Uterus (tissue), 4 donors: ENCODE measurements at places on chromosomes 2 and 18.

DNA sequence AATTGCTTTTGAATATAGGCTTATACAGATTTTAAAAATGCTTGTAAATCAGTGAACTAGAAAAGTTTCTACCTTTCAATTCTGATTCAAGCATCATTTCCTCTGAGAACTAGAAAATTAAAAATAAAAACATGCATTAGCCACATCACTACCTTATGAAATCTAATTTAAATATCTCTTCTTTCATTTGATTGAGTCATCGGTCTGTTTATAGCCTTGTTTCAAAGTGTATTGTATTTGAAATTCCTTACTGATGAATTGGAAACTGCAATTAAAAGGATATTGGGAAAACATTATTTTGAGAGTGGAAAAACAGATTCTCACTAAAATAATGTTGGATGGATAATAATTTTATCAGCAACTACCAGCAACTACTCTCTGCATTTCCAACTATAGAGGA is 717.7 kb upstream of the FAM98A start:
- no peak for DNase-seq

GRCh38 chr18:5895876-5896740 is 786 bp upstream of the TMEM200C start:
- DNase-seq, result peak; percentile 40

- no peak for DNase-seq
Measured at GRCh38 chr18:61703508-61703907, 189.3 kb downstream of the RNF152 start.

GRCh38 chr18:48134609-48135008 is 204.2 kb upstream of the SMAD2 start:
- DNase-seq, result no peak

DNA sequence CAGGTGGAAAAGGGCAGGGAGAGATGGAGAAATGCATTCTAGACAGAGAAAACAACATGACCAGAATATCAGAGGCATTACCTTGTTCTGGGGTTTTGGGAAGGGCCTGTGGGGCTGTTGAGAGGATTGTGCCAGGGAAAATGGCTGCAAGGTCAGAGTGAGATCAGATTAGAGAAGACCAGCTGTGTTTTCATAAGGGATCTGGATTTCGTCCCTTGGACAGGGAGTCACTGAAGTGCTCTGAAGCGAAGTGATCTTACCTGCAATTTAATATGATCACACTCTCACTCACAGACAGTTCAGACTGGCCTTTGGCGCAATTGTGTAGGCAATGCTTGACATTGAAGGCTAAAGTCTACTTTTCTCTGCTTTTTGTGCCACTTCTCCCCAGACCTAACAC is 20.3 kb upstream of the REG3G start:
- no peak for DNase-seq

DNA sequence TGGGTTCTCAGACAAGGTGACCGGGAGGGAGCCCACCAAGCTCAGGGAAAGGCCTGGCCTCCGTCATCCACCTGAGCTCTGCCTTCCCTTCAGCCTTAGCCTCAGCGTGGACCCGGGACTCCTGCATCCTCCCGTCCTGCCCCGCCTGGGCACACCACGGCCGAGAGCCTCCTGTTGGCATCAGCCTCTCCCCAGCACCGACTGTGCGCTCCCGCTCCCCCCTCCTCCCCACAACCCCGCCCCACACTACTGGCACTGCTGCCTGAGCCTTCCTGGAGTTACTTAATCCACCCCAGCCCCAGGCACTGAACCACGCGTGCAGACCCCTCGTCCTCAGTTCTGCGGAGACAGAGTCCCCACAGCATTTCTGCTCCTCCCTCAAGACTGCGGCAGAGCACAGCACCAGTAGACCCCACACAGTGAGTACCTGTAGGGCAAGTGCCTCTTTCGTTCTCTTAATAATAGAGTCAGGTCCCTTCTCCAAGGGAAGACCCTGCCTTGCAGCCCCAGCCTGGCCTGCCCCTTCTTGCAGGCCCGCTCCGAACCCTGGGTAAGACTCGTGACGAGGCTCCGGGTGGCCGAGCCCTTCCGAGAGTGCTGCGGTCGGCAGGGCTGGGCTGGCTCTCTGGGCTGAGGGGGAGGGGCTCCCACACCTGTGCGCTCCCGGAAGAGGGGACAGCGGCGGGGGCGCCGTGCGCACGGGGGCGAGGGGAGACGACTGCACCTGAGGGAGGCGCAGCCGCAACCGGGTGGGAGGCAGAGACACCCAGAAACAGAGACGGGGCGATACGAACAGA is at the start of gene AMER3:
Gene AMER3, plus strand, starts transcription at position 285 of the 797 bp plus-strand sequence. CDS start 6,533 bp downstream, outside the sequence.
- DNase-seq, result no peak

DNA sequence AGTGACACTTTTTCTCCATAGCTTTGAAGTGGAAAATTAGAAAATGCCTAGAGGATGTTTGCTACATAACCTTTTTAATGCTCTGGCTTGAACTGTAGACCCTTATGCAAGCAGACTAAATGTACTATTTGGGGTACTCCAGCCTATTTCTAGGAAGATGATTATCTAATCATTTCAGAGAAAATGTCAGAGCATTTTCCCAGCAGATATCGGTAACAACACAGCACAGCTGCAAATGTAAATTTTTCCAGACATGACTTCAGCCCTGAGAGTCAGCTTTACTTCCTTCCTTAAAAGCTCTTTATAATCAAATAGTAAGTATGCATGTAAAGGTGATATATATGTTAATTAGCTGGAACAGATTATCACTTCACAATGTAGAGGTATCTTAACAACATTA is 1647.1 kb downstream of the SUCLG1 start:
- no peak for DNase-seq

GRCh38 chr2:158291544-158292180 is 164.9 kb downstream of the CCDC148 start:
- no peak for DNase-seq

GRCh38 chr2:11998218-11998617 is 251.8 kb downstream of the LPIN1 start:
- no peak for DNase-seq

- no peak for DNase-seq
Measured at GRCh38 chr18:24238387-24238786, 99.5 kb downstream of the CABYR start.

DNA sequence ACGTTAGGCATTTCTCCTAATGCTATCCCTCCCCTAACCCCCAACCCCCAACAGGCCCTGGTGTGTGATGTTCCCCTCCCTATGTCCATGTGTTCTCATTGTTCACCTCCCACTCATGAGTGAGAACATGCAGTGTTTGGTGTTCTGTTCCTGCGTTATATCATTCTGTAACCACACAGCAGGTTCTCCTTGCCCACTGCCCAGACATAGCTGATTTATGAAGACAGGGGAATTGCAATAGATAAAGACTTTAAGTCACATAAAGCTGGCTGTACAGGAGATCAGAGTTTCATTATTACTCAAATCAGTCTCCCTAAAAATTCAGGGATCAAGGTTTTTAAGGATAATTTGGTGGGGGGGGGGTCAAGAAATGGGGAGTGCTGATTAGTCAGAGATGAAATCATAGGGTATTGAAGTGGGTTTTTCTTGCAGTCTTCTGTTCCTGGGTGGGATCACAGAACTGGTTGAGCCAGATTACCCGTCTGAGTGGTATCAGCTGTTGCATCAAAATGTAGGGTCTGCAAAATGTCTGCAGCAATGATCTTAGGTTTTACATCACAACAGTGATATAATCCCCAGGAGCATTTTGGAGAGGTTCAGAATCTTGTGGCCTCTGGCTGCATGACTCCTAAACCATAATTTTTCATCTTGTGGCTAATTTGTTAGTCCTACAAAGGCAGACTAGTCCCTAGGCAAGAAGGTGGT is 392.1 kb upstream of the KCNJ3 start:
- DNase-seq, result no peak

DNA sequence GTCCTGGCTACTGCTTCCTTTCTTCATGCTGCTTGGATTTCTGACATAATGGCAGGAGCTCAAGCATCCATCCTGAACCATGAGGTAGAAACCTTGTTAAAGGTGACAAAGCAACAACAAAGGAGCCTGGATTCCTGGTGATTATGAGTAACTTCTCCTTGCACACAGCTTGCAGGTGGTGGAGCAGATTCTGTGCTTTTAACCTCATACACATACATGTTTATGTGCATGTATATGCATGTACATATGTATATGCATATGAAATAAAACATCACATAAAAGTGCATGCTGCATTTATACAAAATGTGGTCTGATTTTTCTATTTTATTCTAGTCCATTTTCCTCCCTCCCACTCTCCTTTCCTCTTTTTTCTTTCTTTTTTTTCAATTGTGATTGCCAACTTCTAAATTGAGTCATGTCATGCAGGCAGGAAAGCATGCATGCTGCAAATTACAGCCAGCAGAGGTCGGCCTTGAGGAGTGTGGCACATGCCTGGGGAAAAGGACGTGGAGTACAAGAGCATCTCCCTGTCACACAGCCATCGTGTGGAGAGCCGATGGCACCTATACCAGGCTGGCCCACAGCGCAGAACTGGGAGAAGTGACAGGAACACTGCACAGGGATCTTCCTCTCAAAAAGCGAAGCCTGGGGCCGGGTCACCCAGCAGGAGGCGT is 17.9 kb downstream of the LCT start:
- DNase-seq, result no peak

- no peak for DNase-seq
Measured at GRCh38 chr2:188369365-188369764, 77.7 kb downstream of the GULP1 start.

DNA sequence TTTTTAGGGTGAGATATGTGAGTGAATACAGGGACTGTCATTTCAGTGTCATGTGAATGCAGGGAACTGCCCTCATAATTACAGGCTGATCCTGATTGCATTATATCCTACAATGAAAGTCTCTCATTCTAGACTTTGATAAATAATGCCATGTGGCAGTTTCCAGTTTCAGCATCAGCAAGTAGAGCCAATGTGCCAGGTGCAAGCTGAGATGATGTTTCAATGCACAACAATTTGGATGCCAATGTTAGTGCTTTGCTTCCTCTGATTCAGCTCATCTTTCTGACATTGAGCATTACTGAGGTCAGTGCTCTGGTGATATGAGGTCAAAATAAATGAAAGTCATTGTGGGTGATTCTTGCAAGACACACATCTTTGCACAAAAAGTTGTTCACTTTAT is 63.7 kb upstream of the TFPI start:
- DNase-seq, result no peak

DNA sequence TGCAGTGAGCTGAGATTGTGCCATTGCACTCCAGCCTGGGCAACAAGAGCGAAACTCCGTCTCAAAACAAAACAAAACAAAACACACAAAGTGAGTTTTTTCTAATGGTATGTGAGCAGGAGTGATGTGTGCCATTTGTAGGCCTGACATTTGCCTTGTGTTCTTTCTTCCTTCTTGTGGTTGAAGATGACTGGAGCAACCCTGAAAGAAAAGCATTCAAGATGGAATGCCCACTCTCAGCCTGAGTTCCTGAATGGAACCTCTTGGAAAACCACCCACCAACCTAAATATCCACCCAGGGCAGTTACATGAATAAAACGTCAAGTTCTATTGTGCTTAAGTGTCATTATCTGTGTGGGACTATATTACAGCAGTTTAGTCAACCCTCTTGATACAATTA is 26.5 kb downstream of the PGAP1 start:
- DNase-seq, result no peak

GRCh38 chr2:44168681-44169154 is at the start of gene PPM1B:
Gene PPM1B (plus strand): TSS chr2:44168875. CDS start chr2:44201200, 32,325 bp downstream.
- DNase-seq, result peak; percentile 99
